Spinal cord (tissue), 10 donors: ENCODE measurements at places on chromosomes 7 and 10. TPM values are rescaled to one million over a fixed set of nuclear protein-coding genes. Genes with fewer than 3 reads are reported as not detected.

Gene MEOX2
- total RNA-seq: 21.3 TPM

Gene SPAM1
- not detected for total RNA-seq

Gene TMEM60
- 24.1 TPM for total RNA-seq

Gene CLRN3
- total RNA-seq: 0.20 TPM

DNA sequence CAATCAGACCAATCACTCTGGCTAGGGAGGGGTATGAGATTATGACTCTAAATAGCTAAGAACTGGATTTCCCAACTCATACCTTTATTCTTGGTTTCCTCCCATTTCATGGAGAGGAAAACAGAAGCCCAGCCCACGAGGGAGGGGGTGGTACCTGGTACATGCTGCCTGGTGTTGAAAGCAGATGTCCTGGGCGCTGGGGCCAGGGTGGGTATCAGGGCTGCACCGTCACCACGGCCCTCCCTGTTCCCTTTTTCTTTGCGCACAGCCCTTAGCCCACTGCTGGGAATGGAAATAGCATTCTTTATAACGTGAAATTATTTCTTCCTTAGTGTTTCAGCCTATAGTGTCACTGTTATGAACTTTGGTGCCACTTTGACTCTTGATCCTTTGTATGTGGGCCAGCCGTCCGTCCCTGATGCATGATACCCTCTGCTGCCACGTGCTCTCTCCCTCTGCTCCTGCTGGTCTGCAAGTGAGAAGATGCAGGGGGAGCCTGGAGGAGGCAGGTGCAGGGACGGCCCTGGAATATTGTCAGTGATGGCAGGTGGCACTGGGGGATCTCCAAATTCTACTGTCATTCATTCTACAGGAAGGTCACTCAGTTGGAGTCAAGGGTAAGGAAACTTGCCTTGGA lies 158.5 kb downstream of the CDH23 start:
- no peak for DNase-seq

GRCh38 chr7:35652124-35652523 lies 42.8 kb downstream of the HERPUD2 start:
- no peak for DNase-seq

- no peak for DNase-seq
These were observed 182.2 kb downstream of the ST7 start for GRCh38 chr7:117135553-117135891.

DNA sequence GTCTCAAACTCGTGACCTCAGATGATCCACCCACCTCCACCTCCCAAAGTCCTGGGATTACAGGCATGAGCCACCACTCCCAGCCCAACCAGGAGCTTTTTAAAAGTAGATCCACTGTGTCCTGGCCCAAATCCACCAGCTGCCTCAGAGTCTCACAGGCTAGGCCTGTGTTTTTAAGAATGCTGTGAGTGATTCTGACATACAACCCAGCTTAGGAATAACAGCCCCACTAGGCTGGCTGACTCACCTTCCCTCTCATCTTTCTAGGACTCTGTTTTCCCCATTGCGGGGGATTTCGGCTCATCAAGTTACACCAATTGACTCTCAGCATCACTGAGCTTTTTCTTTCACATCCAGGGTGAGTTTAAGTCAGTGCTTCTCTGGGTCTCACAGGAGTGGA lies 207.6 kb downstream of the SKIDA1 start:
- no peak for DNase-seq

DNA sequence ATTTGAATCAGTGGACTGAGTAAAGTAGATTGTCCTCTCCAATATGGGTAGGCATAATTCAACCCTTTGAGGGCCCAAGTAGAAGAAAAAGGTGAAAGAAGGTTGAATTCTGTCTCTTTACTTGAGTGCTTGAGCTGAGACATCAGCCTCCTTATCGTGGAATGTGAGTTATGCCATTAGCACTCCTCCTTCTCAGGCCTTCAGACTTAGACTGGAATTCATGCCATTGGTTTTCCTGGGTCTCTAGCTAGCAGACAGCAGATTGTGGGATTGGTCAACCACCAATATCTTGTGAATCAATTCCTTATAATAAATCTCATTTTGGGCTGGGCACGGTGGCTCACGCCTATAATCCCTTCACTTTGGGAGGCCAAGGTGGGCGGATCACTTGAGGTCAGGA lies 89.2 kb downstream of the CUL2 start:
- no peak for DNase-seq

- no peak for DNase-seq
These were observed 115.6 kb downstream of the REEP3 start for GRCh38 chr10:63636812-63637211.

DNA sequence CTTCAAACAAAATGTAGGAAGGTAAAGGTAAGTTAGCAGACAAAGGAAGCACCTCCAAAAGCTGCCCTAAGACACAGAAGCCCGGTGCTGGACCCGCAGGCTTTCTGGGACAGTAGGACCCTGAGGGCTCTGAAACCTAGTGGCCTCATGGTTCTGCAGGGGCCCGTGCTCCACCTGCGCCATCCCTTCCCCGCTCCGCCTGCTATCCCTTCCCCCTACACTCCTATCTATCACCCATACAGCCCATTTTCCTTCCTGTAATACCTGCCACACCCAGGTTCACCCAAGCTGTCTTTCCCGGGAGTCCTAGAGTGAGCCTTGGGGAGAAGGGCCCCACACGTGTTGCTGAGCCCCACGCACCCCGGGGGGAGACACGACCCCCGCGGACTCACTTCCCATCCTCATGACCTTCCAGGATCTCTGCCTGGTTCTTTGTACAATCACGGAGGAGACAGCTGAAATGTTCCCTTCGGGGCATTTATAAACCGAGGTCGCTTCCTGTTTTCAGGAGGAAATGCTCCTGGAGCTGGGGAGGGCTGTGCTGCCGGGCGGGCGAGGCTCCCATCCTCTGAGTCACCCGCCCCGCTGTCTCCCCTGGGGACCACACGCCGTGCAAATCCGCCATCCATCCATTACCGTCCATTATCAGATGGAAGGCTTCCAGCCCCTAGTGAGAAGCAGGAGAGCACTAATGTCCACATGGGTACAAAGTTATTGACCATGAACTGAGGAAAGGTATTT lies 251.7 kb upstream of the PITRM1 start:
- DNase-seq: no peak
